Stimulated activated CD4-positive, alpha-beta T cell treated with anti-CD3 and anti-CD28 coated beads, Interleukin-12 subunit alpha, Interleukin-12 subunit beta, amount 100 ng/mL, for 24 hours (primary cell): ENCODE measurements at places on chromosomes 2 and 18.

DNA sequence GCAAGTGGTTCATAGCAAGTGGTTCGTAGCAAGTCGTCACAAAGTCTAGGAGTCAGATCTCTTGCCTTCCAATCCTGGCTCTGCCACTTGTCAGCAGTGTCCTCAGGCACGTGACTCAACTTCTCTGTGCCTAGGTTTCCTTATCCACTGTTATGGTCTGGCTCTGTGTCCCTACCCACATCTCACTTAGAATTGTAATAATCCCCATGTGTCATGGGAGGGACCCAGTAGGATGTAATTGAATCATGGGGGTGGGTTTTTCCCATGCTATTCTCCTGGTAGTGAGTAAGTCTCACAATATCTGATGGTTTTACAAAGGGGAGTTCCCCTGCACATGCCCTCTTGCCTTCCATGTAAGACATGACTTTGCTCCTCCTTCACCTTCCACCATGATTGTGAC, 51.8 kb upstream of the AP1S3 start:
- no peak for DNase-seq

DNA sequence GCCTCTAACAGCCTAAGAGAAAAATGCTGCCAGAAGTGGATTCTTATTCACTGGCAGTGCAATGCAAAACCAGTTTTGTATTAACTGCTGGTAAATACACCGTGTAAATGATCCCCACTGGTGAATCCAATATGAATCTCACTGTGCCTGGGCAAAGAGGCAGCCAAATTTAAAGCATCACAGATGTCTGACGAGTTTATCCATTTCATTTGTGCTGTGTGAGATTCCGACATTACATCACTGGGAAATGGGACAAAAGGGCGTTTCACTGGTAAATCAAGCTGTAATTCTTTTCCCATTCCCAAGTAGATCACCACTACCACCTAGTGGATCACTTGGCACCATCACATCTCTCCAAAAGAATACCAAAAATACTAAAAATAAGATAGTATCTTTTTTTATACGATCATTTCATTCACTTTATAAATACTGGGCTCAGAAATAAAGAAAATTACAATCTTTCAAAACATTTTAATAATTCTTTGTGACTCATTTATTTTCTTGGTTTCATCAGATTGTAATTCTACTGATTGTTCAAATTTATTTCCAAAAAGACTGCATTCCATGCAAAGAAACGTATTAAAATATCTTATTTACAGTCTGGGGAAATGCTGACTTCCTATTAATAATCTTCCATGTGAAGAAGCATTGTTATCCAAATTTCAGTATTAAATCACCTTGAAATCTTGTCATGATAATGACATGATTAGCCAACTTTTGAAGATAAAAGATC, 125.6 kb downstream of the GRB14 start:
- DNase-seq, result no peak

GRCh38 chr2:6148882-6149281, 456.7 kb downstream of the SOX11 start:
- no peak for DNase-seq

- no peak for DNase-seq
Measured at GRCh38 chr2:68936889-68937288, 15.8 kb downstream of the GKN2 start.

DNA sequence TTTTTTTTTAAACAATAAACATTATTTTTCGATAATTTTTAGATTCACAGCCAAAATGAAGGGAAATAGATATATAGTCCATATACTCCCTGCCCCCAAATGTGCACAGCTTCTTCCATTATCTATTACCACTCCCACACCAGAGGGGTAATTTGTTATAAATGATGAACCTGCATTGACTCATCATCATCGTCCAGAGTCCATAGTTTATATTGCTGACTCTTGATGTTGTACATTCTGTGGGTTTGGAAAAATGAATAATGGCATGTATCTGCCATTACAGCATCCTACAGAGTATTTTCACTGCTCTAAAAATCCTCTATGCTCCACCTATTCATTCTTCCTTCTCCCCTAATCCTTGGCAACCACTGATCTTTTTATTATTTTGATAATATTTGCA, 121.5 kb downstream of the LTBP1 start:
- DNase-seq, result no peak

- DNase-seq, result no peak
Measured at GRCh38 chr2:120289221-120289906, 36.7 kb downstream of the RALB start.

- DNase-seq, result no peak
Measured at GRCh38 chr18:9738266-9738969, 30.3 kb downstream of the RAB31 start.

- no peak for DNase-seq
Measured at GRCh38 chr2:127525691-127526131, 578 bp downstream of the IWS1 start.

DNA sequence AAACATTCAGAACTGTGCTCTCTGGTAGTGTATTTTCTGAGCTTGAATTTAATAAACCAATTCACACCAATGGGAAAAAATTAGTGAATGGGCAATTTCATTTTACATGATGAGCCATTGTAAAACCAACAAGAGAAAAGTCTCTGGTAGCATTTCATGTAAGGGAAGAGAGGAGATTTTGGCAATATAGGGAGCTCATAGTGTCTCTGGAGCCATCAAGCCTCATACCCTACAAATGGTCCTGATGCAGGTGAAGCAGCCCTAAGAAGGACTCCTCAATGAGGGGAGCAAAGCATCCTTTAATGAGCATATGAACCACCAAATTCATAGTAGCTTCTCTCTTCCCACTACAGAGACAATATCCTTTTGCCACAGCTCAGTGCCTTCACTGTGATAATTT, 373.0 kb downstream of the RIT2 start:
- DNase-seq, result no peak

DNA sequence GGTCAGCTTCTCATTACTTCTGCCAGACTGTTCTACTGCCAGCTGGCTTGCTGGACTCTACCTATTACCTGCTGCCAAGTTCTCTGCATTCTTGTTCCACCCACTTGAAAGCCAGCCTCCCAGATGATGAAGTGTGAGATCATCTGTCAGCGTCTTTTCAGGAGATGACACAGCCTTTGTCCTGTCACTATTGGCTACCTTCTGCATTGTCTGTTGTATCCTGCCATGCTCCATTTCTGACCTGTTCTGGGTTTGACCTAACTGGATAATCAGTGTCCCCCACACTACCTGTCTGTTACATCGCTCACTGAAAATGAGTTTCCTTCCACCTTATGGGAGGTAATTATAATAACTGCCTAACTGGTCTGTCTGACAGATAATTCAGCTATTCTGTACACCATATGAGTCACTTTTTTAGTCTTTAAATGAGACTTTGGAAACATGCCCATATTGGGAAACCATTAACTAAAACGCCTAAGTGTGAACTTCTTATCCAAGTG, 520.6 kb downstream of the METTL4 start:
- DNase-seq, result no peak
